ENCODE measurements at places on chromosomes 4 and X. TPM values are rescaled to one million over a fixed set of nuclear protein-coding genes. Genes with fewer than 3 reads are reported as not detected.

TMEM31 gene
- not detected for total RNA-seq

COQ2 gene
- total RNA-seq, result 22.5 TPM

UCP1 gene
- not detected for total RNA-seq

- H3K36me3 ChIP-seq, result peaks cover 4% of the 10 kb centered on the region
- DNase-seq, result no peak
- no peaks in the 10 kb centered on the region for H3K4me1 ChIP-seq
- H3K4me3 ChIP-seq, result no peak overlapping the region
- H3K27ac ChIP-seq, result no peak overlapping the region
- no peaks in the 10 kb centered on the region for H3K27me3 ChIP-seq
These were observed 11.4 kb downstream of the FTSJ1 start for GRCh38 chrX:48487362-48487798.

DNA sequence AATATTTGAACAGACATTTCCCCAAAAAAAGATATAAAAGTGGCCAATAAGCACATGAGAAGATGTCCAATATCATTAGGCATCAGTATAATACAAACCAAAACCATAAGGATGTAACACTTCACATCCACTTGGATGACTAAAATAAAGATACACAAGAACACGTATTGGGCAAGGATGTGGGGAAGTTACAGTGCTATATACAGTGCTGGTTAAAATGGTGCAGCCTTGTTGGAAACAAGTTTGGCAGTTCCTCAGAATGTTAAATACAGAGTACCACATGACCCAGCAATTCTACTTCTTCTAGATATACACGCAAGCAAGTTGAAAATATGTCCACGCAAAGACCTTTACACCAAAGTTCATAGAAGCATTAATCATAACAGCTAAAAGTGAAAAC is 58.9 kb downstream of the HAUS3 start:
- no peaks in the 10 kb centered on the region for H3K27me3 ChIP-seq
- H3K4me1 ChIP-seq, result peaks cover 27% of the 10 kb centered on the region
- H3K4me3 ChIP-seq, result no peak overlapping the region
- DNase-seq, result no peak
- no peak overlapping the region for H3K27ac ChIP-seq

- H3K4me3 ChIP-seq, result no peak overlapping the region
- peaks cover 3% of the 10 kb centered on the region for H3K27me3 ChIP-seq
- H3K36me3 ChIP-seq, result no peaks in the 10 kb centered on the region
- H3K27ac ChIP-seq, result no peak overlapping the region
These were observed 16.2 kb downstream of the AWAT2 start for GRCh38 chrX:70033348-70034051.

GRCh38 chr4:180615746-180616145 is 1627.5 kb upstream of the TENM3 start:
- H3K4me1 ChIP-seq, result no peaks in the 10 kb centered on the region
- H3K27ac ChIP-seq, result no peak overlapping the region
- no peaks in the 10 kb centered on the region for H3K36me3 ChIP-seq
- no peak overlapping the region for H3K4me3 ChIP-seq
- no peak for DNase-seq
- H3K27me3 ChIP-seq, result no peaks in the 10 kb centered on the region

DNA sequence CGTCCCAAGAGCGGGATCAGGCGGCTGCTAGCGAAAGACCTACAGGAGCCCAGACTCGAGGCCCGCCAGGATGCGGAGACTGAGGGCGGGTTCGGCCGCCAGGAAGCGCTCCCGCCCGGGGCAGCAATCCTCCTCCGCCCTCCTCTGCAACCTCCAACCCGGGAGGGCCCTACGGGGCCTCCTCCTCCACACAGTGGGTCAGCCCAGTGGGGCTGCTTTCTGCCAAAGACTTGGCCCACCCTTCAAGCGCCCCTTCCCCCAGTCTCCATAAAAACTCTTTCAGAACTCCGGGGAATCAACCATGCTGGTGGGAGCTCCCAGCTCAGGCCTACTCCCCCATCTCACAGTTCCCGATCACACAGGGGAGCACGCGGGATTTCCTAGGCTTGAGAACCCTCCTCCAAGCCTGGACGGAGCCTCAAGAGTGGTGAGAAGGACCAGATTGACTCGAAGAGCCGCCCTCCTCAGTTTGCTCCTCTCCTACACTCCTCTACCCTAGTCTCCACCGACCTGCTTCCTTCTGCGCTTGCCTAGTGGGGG is 77.5 kb downstream of the RLIM start:
- H3K27me3 ChIP-seq, result no peaks in the 10 kb centered on the region
- no peaks in the 10 kb centered on the region for H3K36me3 ChIP-seq
- peak overlapping the region; percentile 67 for H3K27ac ChIP-seq
- no peak for DNase-seq

DNA sequence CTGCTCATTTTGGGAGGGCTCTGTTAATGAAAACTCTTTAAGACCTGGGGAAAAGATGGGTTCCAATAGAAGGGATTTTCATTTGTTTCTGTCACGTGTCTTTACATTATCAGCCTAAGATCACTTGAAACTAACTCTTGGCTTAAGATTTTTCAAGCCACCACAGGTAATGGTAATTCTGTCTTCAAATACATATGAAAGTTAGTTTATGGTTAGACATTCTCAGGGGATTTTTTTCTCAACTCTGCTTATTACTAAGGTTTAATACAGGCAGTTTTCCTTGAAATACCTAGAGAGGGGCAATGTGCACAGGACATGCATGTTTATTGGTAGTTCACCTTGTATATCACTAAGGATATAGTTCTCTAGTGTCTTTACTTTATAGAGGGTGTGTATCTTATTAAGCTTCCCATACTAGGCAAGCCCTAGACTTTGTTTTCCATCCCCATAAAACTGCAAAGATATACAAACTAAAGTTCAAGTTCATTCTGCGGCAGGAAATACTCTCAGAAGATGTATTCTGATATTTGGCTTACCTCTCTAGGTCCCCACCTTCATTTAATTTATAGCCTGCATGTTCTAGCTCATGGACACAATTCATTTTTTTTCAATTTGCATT is 38.2 kb upstream of the MYOZ2 start:
- peaks cover 6% of the 10 kb centered on the region for H3K27me3 ChIP-seq
- no peaks in the 10 kb centered on the region for H3K4me1 ChIP-seq
- no peak overlapping the region for H3K27ac ChIP-seq
- no peaks in the 10 kb centered on the region for H3K36me3 ChIP-seq

Measured in activated T-helper 1 cell treated with anti-CD3 and anti-CD28 coated beads, Interleukin-12 subunit alpha, Interleukin-12 subunit beta, Interleukin-2, Interleukin-4 antibody, amounts not matched to agents 30 ng/mL and 10 ng/mL and 1 ng/mL, durations not matched to agents 14 hours and 24 hours and 36 hours (primary cell).